ENCODE measurements at places on chromosomes 4 and X.

GRCh38 chr4:66572949-66573348 is 902.7 kb upstream of the EPHA5 start:
- no peak for DNase-seq

GRCh38 chr4:14837860-14838259 is 164.4 kb upstream of the CPEB2 start:
- no peak for DNase-seq

DNA sequence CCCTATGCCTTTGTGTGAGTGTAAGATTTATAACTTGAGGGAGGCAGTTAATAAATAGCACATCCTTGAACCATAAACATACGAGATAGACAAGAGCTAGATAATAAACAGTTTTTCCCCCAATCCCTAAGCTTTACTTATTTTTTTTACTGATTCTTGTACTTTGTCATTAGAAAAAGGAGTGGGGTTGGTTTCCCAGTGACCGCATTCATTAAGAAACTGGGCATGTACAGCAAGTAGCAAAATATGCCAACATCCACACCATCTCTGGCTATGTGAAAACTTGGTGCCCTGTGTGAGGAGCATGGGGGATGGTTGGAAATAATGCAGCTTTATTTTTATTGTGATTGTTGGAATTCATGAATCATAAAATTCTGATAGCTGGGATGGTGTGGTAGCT is 176.2 kb downstream of the CBR4 start:
- DNase-seq, result no peak

GRCh38 chr4:79330720-79331119 is 4.9 kb upstream of the NAA11 start:
- DNase-seq, result no peak

- DNase-seq, result no peak
Measured at GRCh38 chr4:79852305-79852730, 220.7 kb downstream of the ANTXR2 start.

DNA sequence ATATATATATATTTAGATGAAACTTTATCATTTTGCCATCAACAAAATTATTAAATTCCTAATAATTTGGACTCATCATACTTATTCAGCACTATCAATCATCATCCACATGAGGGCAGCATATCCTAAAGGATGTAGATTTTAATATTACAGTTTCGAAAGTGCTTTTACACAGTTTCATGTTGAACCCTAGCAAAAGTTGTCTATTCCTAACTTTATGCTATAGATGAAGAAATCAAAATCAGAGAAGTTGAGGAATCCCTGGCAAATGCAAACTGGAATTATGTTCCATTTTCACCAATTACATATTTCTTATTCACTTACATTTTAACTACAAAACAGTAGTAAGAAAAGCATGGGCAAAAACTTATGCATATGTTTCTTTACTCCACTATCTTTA is 36.6 kb upstream of the UGT2A1 start:
- DNase-seq, result no peak

- DNase-seq, result no peak
Measured at GRCh38 chr4:140672416-140672815, 83.8 kb downstream of the TBC1D9 start.

- DNase-seq, result no peak
Measured at GRCh38 chr4:169657470-169658107, 37.2 kb downstream of the CLCN3 start.

DNA sequence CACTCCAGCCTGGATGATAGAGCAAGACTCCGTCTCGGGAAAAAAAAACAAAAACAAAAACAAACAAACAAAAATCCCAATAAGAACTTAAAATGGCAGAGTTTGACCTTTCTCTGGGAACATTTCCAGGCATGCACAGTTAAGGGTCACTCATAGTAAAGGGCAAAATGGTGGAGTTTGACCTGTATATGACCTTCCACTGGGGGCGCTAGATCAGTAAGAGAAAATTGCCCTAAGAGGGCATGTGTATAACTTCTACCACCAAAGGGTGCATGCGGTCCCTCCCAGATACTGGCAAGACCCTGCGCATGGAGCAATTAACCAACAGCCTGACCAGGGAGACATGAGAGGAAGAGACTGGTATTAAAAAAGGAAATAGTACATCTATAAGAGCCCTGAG is 177.2 kb downstream of the MOSPD2 start:
- DNase-seq, result no peak

DNA sequence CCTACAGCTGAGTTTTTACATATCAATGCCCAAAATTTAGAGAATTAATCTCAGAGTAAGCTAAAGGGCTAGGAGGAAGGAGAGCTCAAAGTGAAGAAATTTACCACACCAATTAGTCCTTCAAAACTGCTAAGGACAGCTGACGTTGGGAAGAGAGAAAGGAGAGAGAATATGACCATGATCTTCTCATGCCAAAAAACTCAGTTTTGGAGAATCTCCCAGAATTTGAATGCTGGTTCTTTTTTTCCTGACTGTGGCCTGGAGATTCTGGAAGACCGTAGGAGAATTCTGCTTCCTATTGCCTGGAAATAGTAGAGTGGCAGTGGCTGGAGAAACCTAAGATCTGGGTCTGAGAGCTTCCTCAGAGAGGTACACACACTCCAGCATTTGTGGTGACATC is 834.4 kb upstream of the SLIT2 start:
- no peak for DNase-seq

DNA sequence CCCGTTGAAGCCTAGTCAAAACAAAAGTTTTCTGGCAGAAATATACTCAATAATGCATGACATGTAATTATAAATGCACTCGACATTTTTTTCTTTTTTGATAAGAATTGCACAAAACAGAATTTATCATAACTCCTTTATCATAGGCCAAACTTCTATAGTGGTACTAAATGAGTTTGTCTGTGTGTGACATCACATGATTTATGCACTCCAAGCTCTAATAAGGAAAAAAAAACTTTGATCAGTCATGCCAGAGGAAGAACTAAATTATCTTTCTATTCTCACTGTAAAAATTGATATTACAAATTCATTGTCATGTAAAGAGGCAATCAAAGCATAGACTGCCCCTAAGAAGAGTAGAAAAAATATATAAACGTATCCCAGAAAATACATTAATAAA is 112.4 kb upstream of the NOCT start:
- DNase-seq, result no peak

DNA sequence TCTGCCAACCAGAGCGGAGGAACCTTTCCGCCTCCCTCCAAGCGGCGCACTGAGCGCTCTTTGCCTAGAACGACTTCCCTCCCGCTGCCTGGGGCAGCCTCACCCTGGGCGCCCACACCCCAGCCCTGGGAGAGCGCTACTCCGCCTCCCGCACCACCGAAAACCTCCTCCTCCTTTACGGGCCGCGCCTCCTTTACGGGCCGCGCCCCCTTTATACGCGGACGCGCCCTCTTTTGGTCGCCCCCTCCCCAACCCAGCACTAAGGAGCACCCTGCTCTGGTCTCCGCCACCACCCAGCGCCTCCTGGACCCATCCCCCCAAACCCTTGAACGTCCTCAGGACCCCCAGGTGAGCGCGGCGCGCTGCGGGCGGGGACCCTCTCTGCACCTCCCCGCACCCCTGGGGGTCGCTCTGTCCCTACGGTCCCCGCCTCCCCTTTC is 586 bp upstream of the NSG1 start:
- no peak for DNase-seq

DNA sequence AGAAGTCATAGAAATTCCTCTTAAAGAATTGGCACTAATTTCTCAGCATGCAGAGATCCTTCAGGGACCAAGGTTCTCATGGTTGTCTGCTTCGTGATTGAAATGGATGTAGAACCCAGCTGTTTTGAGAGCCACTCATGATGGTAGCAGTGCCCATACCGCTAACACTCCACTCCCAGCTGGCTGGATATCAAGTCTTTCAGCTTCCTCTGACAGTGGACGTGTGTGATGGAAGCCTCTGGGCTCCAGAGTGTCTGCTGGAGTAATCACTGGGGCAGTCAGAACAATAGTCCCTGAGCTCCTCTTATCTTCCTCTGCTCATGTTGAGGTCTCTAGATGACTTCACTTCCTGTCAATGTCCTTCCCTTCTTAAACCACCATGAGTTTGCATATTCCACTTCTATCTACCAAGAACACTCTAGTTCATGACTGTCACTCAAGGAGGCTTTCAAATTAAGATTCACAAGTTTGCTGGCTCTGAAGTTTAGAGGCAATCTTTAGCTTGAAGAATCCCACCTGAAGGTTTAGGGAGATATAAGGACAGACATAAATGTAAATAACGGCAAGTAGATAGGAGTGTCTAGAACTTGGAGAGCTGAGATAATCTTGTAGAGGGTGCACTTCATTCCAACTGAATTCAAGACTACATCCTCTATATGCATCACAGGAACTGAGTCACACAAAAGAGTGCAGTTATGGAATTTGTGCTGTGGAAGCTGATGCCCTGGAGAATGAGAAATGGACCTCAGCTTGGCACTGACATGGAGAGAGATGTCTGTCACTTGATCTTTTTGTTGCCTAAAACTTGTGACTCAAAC is 64.5 kb upstream of the WDR1 start:
- no peak for DNase-seq

GRCh38 chrX:104953251-104953650 is 267.2 kb downstream of the TEX13A start:
- DNase-seq, result no peak

DNA sequence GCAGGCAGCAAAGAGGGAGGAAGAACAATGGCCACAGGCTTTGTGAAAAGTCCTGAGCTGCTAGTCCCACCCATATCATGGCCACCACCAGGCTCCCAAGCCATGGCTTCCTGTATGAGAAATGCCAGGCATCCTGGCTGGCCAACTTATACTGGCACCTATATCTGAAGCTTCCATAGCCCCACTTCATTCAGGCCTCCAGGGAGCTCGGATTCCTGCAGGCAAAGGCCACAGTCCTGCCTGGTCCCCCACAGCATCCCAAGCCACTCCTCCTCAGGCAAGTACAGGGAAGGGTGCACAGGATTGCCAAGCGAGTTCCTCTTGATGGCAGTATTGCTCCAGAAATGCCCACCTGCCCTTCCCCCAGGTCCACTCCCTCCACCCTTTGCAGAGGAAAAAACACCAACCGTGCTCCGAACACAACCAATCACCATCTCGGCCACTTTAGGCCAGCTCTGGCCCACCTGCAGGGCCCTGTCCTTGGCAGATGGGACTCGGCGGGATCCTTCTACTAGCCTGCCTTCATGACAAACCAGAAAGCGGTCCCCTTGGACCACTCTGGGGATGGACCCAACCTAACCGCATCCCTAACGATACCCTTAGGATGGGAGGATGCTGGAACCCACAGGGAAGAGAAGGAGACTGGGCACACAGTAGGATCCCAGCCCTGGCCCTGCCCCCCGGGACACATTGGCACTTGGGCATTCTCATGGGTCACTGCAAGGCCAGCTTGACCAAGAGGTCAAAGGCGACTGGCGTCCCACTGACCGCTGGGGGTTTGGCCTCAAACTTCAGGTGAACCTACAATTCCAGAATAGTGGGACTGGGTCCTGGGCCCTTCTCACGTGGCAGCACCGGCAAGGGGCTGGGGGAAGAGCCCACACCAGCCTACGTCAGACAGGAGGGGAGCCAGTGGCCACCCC is 220.4 kb upstream of the AGTR2 start:
- DNase-seq, result no peak

DNA sequence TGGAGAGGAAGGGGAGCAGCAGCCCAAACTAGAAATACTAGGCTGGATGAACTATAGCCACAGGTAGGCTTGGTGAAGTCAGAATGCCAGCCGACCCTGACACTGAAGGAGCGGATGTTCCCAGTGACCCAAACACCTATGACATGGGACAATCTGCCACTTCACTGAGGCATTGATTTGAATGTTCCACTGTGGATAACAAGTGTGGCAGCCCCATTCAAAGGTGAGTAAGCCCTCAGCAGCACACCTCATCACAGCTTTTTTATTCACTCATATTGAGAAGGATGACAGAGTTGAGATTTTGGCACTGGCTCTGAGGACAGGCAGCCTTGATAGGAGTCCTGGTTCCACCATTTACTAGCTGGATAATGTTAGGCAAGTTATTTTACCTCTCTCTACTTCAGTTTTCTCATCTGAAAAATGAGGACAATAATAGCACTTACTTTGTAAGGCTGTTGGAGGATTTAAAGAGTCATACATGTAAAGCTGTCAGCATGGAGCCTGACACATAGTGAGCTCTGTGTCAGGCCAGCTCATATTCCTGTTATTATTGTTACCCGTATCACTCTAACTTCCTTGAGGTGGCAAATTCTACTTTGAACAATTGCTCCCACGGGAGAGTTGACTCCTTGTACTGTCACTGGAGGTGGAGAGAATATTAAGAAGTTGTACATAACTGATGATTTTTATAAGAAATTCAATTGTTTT is 114.6 kb downstream of the RASL11B start:
- DNase-seq, result no peak

DNA sequence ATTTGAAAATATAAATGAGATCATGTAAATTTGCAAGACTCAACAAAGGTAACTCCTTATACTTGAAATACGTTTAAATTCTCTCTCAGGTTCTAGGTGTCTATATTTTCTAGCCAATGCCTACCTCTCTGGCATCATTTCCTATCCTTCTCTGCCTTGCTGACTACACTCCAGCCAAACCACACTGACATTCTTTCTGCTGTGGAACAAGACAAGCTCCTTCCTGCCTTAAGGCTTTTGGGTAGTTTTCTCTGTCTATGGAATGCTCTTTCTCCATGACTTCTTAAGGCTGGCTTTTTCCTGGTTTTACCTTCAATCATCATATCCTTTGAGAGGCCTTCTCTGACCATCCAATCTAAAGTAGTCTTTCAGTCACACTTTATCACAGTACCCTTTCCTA is 201.0 kb downstream of the SPRY1 start:
- DNase-seq, result no peak

- no peak for DNase-seq
Measured at GRCh38 chr4:134777606-134778005, 576.0 kb upstream of the PABPC4L start.

DNA sequence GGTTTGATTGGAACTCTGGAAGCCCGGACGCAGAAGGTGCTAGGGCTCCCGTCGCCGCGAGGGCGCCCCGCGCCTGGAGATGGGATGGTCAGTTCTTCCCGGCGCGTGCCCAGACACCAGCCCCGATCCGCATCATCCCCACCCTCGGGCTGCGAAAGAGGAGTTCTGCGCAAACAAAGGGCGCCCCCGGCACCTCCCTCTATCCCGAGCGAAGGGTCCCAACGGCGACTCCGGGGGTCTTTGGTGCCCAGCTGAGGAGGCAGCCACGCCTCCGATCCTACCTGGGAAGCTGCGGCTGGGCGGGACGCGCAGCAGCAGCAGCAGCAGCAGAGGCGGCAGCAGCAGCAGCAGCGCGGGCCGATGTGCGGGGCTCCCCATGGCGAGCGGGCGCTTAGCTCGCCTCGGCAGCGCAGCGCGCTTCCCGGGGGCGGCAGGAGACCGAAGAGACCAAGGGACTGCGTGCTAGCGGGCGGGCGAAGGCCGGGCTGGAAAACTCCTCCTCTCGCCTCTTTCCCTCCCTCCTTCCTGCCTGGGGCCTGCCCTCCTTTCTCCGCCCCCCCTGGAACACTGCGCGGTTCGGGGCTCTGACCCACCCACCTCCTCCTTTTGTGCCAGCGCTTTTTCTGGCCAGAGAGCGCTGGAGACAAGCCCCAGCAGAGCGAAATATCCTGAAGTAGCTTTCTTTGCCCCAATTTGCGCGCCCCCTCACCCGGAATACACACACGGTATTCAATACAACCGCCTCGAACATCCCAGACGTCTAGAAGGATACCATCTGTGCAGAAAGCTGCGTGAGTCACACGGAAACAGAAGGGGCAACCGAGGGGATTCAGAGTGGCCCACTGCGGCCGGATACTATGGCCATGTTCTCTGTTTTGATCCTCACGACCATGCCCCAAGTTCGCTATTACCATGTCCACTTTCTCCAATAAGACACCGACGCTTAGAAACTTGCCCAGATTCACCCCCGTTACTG is at the start of gene SRPX:
TSS of gene SRPX (minus strand) at position 457 of the 976 bp plus-strand sequence. CDS start at position 378, 79 bp downstream.
- no peak for DNase-seq
